Thoracic aorta (tissue), 2 donors: ENCODE measurements at places on chromosomes 5 and 9. TPM values are rescaled to one million over a fixed set of nuclear protein-coding genes. Genes with fewer than 3 reads are reported as not detected.

SPAAR gene
- 4.9 TPM for total RNA-seq

MTREX gene
- 42.4 TPM for total RNA-seq

- no peak overlapping the region for H3K27ac ChIP-seq
- H3K36me3 ChIP-seq, result no peaks in the 10 kb centered on the region
- no peak for DNase-seq
- H3K4me3 ChIP-seq, result no peak overlapping the region
Observed at GRCh38 chr5:79263290-79263689, 27.4 kb downstream of the JMY start.

DNA sequence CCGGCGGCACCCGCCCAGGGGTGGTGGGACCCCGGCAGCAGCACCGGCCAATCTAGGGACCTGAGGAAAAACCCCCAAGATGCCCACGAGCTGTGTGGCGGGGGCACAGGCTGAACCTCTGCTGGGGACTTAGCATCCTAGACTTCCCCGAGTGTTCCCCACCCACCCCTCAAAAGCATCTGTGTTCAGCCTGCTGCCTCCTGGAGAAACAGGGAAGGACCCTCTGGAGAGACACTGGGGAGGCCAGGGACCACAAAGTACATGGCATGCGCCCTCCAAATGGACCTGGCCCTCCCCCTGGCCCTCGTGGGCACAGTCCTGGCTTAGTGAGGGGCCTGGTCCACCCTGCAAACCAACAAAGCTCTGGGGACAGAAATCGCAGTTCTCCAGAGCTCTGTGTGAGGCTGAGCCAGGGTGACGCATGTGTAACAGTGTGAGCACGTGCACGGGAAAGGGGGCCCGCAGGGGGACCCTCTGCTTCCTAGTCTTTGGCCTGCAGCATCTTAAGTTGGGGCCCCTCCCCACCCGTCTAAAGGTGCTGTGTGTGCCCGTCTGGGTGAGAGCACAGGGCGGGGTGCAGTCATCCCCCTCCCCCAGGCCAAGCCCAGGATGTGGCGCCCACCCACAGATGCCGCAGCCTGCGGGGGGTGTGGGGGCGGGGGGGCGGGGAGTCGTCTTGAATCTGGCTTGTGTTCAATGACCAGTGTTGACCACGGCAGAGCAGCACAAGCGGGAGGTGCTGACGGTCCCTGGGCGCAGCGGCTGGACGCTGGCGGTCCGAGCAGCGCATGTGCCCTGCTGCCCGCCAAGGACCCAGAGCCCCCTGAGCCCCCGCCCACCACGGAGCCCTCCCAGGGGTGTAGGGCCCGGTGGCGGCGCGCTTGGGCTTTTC, 672 bp upstream of the KCNT1 start:
- peak overlapping the region; percentile 53 for H3K4me3 ChIP-seq
- H3K4me1 ChIP-seq, result peaks cover 5% of the 10 kb centered on the region
- H3K36me3 ChIP-seq, result no peaks in the 10 kb centered on the region
- no peaks in the 10 kb centered on the region for H3K27me3 ChIP-seq
- H3K27ac ChIP-seq, result no peak overlapping the region
- DNase-seq, result no peak
